A172 (cell line): ENCODE measurements at places on chromosomes 5 and 9. TPM values are rescaled to one million over a fixed set of nuclear protein-coding genes. Genes with fewer than 3 reads are reported as not detected.
A peak's percentile ranks its signal among the peaks of the same experiment; 100 is the strongest.

DNA sequence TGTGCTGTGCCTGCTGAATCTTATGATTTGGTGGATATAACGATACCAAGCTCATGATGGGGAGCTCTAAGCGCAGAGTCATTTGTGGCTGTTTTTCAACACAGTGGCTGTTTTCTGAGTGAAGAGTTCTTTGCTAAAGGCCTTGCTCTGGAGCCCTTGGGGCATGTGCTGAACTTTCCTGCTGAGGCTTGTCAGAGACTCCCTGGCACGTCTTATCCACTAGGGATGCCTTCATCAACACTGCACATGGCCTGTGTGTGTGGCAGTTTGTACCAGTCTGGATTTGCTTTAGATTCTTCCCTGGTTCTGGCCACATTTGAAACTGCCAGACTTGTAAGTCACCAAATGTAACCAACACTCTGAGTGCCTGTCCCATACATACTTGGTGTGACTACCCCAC, 188.2 kb downstream of the DMRT2 start:
- DNase-seq, result no peak

DNA sequence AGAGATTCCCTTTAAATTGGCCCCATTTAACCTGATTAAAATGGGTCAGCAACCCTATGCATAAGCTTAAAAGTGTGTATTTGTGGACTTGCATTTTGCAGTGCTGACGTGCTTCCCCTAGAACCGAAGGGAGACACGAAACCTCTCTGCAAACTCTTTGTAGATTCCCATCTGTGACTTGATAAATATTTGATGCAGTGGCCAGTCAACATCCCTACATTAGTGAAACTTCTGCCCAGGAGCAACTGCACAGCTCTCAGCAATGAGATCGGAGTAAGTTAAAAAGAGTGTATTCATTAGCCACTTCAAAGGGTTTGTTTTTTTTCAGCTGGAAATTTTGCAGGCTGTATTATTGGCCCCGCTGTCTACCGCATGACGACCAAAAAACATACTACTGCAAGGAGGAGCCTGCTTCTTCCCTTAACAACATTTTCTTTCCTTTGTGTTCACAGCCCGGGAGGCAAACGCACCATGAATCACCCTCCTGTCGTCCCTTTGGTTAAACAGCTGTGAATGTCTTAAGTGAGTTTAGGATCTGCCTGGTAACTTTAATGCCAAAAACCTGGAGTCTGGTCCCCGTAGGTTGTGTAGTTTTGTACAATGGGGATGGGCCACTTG, 38.0 kb upstream of the TCERG1 start:
- DNase-seq, result peak; percentile 75

- no peak for DNase-seq
Observed at GRCh38 chr5:111731638-111732037, 25.4 kb downstream of the NREP start.

- peak; percentile 30 for DNase-seq
Observed at GRCh38 chr5:44862808-44863207, 54.1 kb downstream of the MRPS30 start.

DNA sequence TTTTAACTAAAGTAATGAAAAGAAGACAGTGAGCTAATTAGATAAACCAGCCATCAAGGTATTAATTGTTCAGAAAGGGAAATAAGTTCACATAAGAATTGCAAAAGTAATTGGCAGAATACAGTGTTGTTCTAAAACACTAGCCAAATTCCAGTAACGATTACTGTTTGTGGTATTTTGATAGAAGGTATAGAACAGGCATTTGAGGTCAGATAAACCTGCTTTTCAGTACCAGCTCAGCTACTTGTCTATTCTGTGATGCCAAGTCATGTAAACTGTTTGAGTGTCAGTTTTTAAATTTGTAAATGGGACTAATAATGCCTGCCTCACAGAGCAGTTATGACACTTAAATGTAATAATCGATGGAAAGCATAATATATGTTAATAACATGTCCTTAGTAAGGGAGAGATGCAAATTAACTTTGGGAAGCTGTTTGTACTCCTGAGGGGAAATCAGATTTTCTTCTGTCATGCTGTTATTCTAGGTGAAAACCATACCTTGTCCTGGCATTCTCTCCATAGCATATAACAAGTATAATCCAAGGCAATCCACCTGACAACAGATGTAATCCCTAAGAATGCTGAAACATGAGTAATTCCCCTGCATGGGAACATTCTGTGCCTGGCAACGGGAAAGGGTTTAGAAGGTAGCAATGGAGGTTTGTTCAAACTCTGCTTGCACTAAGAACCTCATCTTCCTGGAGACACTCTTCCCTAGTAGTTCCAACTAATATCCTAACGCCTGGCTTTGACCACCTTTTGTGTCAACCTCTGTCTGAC, 509.5 kb upstream of the PAPPA start:
- no peak for DNase-seq

GRCh38 chr5:156753846-156754245, 96.2 kb upstream of the PPP1R2B start:
- no peak for DNase-seq

DNA sequence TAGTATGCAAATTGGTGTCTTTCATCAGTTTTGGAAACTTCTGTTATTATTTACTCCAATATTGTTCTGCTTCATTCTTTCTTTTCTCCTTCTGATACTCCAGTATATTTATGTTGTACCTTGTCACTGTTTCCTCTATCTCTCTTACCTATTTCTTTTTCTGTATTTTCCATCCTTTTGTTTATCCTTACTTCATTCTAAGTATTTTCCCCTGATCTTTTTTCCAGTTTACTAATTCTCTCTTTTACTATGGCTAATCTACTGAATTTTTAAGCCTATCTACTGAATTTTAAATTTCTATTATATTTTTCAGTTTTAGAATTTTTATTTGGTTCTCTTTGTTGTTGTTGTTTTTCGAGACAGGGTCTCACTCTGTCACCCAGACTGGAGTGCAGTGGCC, 7.4 kb downstream of the SMIM3 start:
- DNase-seq, result no peak

DNA sequence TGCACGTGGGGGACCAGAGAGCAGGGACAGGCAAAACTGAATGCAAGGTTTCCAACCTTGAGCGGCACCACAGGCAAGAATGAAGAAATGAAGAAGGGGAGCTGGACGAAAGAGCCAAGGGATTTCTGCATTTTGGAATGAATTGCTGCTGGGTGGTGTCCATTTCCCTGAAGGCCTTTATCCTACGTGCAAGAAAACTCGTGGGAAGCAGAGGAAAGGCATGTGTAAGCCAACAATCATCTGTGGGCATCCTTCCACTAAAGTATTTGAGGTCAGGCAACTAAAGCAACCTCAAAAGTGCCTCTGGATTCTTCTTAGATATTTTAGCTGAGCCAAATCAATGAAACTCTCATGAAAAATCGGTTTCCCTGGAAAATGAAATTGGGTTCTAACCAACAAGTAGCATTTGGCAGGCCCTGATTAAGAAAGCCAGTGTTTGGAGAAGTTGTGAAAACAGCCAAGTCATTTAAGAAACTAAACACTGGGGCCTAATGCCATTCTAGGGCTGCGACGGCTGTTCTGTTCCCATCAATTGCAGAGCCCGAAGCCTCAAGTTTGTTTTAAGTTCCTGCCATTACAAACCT, 4.7 kb upstream of the TGFBI start:
- no peak for DNase-seq

- no peak for DNase-seq
Observed at GRCh38 chr5:135964670-135965320, 10.0 kb upstream of the LECT2 start.

- peak; percentile 73 for DNase-seq
Observed at GRCh38 chr5:139061274-139061673, 136.9 kb downstream of the SIL1 start.

DNA sequence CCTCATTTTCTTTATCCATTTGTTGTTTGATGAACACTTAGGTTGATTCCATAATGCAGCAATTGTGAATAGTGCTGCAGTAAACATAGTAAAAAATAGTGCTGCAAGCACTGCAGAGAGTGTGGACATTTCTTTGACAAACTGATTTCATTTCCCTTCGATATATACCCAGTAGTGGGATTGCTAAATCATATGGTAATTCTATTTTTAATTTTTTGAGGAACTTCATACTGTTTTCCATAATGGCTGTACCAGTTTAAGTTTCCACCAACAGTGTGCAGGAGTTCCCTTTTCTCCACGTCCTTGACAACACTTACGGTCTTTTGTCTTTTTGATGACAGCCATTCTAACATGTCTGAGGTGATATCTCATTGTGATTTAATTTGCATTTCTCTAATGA, 138.2 kb upstream of the PLPPR1 start:
- DNase-seq, result no peak

DNA sequence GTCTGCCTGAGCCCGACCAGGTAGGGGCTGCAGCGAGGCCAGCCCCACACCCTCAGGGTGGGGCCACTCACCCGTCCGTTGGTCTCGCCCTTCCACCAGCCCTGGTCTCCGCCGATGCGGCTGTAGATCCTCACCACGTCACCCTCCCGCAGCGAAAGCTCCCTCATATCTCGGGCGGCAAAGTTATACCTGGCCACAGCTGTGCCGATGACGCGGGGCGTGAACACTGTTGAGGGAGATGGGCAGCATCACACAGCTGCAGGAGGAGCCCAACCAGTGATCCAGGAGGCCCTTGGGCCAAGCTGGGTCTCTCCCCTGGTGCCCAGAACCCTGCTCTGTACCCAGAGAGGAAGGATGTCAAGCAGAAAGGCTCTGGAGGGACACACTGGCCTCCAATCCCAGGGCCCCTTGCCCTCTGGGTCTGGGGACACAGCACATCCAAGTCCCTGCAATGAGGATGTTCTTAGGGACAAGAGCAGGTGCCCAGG, 30.3 kb upstream of the SARDH start:
- DNase-seq, result no peak

- DNase-seq, result no peak
Observed at GRCh38 chr9:137742698-137743097, 123.9 kb downstream of the EHMT1 start.

DNA sequence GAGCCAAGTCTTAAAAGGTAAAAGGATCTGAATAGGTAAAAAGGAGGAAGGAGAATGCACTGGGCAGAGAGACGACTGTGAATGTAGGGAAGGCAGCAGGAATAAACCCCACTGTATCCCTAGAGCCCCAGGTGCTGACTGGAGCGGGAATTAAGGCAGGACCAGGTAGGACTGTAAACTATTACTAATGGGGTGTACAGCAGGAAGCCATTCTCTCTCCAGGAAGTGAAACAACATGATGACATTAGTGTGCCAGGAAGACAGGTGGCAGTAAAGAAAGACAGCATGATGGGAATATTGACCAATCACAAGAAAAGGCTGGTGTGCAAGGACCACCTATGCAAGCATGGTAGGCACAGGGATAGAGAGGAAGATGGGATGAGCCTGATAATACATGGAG, 433.0 kb downstream of the DNAH5 start:
- DNase-seq, result no peak

DNA sequence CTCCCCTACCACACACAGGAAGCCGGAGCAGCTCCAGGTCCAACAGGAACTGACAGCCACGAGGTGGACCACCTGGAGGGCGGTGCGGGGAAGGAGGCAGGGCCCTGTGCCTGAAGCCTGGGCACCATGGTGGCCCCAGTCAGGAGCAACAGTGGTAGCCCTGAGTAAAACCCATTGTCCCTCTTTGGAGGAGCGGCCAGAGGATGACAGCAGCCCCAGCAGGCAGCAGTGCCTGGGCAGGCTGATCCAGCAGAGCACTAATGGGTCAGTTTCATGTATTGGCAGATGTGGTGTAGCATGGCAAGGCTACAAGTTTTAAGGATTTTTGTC, 47.7 kb upstream of the GARNL3 start:
- DNase-seq, result no peak

DNA sequence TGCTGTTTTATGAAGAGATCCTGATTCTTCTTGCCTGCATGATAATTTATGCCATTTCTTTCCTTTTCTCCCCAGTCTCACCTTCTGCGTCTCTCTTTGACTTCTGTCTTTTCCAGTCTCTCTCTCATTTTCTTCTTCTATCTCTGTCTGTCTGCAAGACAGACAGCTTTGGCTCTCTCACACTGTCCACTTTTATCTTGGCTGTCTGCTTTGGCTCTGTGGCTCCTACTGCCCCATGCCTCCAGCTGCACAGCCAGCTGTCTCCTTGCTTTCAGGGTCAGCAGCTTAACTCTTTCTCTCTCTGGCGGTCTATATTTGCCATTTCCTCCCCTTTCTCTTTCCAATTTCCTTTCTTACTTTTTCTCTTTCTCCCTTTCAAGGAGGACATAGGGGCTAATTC, 971.1 kb upstream of the COX7C start:
- no peak for DNase-seq

- no peak for DNase-seq
Observed at GRCh38 chr5:105849701-105850100, 1821.0 kb downstream of the EFNA5 start.

DNA sequence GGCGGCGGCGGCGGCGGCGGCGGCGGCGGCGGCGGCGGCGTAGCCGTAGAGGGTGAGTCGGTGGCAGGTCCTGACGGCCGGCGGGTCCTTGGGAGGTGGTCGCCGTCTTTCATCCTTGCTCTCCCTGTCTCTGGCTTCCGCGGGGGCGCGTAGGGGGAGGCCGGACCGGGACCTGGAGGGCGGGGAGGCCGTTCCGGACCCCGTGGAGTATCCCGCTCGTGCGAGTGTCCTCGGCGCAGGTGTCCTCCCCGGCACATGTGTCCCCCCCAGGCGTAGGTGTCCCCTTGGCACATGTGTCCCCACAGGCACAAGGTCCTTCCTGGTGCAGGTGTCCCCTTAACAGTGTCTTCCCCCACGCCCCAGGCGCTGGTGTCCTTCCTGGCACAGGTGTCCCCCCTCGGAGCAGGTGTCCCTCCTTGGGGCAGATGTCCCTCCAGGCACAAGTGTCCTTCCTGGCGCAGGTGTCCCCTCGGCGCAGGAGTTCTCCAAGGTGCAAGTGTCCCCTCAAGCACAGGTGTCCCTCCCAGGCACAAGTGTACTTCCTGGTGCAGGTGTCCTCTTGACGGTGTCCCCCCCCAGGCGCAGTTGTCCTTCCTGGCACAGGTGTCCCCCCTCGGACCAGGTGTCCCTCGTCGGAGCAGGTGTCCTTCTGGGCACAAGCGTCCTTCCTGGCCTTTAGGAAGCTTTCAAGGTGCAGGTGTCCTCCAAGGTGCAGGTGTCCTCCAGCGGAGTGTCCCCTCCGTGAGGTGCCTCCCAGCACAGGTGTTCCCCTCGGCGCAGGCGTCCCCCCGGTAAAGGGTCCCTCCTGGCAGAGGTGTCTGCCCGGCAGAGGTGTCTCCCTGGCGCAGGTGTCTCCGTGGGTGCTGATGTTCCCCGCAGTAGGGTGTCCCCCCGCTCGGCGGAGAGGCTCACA, 519 bp downstream of the EXOC3 start:
- DNase-seq, result no peak

GRCh38 chr5:159181152-159181551, 28.2 kb downstream of the RNF145 start:
- no peak for DNase-seq

Gene SHC3
- 0.10 and 0.24 TPM in 2 replicates for total RNA-seq

Gene VCAN
- 22.3 and 31.7 TPM in 2 replicates for total RNA-seq

Gene SLIT3
- total RNA-seq, result 0.12 and 0.31 TPM in 2 replicates

Gene NOXA1
- total RNA-seq, result 1.7 and 3.3 TPM in 2 replicates

Gene NRG2
- total RNA-seq, result 2.5 and 3.5 TPM in 2 replicates

Gene PROB1
- 0.17 and 0.53 TPM in 2 replicates for total RNA-seq

Gene BAAT
- not detected in 2 replicates for total RNA-seq

Gene NME5
- 1.8 and 2.6 TPM in 2 replicates for total RNA-seq

Gene ACSL6
- 0.07 and 0.24 TPM in 2 replicates for total RNA-seq
